ENCODE measurements at places on chromosomes 13 and 19.

DNA sequence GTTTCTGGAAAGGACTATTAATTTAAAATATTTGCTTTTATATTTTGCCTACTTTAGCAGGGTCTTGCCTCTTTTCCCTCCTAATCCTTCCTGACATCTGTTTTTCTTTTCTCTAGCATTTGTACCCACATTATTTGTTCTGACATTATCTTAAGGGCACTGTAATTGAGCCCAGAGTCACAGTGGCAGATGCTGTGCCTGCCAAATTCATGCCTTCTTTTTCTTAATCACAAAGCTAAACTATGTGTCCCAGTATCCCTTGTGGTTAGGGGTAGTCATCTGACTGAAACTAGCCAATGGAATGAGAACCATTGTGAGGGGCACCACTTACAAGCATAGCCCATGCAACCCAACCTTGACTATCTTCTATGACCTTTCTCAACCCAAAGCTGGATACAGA is 562.9 kb downstream of the MYO16 start:
- DNase-seq = no peak

DNA sequence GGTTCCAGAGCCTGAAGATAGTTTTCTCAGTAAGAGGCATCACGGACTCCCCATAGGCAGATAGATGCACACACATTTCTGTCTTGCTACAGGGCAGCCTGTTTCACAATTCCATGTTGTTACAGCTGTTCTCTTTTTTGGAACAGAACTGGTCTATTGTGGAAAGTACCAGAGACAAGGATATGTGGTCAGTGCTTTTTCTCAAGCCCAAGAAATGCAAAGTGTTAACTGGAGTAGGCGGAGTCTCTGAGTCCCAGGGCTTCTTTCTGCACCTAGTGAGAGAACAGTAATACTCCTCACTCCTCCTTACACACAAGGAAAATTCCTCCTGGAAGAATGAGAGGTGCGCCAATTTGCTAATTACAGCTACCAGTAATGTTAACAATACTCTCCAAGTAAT is 141.6 kb upstream of the ARGLU1 start:
- DNase-seq = no peak

DNA sequence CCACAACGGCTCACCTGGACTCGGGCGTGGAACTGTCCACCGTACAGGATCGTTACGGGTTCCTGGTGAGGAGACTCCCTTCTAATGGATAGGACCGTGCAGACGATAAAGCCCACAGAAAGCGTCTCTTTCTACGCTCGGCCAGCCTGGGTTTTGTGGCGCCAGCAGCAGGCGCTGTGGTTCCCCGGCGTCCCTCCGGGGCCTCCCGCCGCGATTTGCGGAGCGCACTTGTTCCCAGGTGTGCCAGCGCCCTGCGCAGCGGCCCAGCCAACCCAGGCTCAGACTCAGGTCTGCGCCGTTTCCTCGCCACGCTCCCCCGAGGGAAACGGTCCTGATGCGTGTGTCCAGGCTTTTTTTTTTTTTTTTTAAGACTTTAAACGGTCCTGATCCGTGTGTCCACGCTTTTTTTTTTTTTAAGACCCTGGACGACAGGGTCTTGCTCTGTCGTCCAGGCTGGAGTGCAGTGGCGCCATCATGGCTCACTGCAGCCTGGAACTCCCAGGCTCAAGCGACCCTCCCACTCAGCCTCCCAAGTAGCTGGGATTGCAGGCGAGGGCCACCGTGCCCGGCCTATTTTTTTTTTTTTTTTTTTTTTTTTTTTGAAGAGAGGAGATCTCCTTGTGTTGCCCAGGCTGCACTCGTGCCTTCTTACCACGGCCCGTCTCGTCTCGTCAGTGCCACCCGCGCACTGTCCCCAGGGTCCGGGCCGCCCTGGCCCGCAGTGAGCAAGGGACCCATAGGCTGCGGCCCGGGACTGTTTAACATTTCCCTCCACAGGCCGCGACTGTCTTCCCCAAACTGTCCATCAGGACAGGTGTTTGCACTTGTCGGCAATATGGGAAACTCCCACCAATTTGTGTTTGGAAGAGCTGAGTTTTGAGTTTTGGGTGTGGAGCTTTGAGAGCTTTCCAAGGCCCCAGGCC is 23.8 kb downstream of the GJA3 start:
- DNase-seq = no peak

DNA sequence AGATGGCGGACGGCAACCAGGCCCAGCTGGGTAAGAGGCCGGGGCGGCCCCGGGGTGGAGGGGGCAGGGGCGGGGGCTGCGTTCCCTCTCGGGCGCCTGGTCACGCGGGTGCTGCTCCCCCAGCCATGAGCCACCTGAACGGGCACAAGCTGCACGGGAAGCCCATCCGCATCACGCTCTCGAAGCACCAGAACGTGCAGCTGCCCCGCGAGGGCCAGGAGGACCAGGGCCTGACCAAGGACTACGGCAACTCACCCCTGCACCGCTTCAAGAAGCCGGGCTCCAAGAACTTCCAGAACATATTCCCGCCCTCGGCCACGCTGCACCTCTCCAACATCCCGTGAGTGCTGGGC is 11.1 kb downstream of the PTBP1 start:
- DNase-seq = no peak

DNA sequence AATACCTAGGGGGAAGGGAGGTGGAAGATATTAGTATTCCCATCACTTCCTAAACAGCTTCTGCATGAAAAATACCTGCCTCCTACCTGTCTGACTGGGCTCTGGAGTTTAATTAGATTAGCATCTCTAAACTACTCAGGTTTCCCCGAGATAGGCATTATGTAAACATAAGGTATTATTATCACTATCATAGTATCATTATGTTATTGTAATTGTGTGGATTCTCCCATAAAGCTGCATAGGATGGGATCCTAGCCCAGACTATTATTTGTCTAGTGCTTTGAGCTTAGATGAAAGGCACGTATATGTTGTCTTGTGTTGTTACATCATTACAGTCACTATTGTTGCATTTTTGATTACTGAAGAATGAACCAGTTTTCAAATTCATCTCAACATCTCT is 115.2 kb upstream of the SOX21 start:
- no peak for DNase-seq

GRCh38 chr19:55472463-55472862 is 4.0 kb upstream of the ZNF628 start:
- no peak for DNase-seq

DNA sequence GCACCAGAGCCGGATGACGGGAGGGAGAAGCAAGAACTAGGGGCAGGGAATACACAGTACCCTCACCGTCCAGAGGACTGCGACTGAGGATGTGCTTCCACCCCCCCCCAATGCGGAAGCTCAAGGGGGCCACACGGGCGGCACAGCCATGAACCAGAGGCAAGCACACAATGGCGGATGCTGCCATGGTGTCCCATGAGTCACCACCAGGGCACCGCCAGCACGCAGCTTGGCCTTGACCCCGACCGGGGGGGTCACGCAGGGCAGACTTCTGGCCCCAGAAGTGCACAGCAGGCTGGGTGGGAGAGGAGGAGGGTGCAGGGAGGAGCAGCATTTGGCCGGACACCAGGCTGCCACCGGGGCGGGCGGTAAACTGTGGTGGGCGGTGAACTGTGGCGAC is 83.5 kb upstream of the ZNF254 start:
- no peak for DNase-seq

All from CD4-positive, alpha-beta memory T cell (primary cell).